ENCODE measurements at places on chromosomes 1 and 21. TPM values are rescaled to one million over a fixed set of nuclear protein-coding genes. Genes with fewer than 3 reads are reported as not detected.
A peak's percentile ranks its signal among the peaks of the same experiment; 100 is the strongest.

GRCh38 chr1:55313903-55314302 is 98.7 kb upstream of the USP24 start:
- no peak for DNase-seq

GRCh38 chr21:19692231-19692630 is 1288.6 kb upstream of the TMPRSS15 start:
- DNase-seq: no peak

DNA sequence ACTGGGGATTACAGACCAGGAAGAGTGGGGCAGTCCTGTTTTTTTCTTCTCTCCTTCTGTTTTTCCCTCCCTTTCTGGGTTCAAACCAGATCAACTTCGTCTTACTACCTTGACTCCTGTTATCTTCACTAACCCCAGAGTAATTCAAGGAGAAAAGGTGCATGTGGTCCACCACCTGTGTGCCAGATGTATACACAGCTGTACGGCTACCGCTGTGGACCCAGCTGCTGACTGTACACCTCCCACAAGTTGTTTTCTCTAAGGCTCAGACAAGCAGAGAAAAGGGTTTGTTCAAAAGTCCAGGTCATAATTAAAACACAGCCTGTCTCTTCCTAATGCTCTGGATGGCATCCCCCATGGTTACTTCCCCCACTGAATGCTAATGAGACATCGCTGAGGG is 102.1 kb downstream of the LMX1A start:
- DNase-seq: no peak

DNA sequence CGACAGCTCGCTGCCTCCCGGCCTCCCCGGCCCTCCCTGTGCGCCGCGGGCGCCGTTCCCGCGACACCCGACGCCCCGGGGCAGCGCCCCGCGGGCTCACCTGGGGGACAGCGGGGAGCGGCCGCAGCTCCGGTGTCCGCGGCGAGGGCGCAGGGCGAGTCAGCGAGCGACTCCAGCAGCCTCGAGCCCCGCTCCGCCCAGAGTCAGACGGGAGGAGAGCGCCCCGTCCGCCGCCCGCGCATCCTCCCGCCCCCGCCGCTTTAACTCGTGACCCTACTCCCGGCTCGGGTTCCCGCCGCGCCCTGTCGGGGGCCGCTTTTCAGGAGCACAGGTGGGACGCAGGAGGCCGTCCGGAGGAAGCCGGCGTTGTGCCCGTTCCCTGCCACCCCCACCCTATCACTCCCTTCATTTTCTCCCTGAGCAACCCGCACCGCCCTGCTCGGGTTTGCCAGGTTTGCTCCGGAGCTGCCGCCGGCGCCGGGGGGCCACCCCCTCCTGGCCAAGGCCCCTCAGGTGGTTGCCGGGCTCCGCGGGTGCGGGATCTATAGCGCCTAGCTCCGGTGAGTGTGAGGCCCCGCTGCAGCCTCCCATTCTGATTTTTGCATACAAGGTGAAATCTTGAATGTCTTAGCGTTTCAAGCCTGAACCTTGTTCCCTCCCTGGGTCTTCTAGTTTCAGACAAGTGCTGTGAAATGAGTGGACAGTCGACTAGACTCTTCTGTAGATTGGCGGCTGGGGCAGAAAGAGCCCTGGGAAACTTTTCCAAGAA is at the start of gene MCOLN3:
Gene MCOLN3, minus strand, starts transcription at position 205 of the 769 bp plus-strand sequence. CDS start 3,140 bp downstream, outside the sequence.
- DNase-seq: no peak

DNA sequence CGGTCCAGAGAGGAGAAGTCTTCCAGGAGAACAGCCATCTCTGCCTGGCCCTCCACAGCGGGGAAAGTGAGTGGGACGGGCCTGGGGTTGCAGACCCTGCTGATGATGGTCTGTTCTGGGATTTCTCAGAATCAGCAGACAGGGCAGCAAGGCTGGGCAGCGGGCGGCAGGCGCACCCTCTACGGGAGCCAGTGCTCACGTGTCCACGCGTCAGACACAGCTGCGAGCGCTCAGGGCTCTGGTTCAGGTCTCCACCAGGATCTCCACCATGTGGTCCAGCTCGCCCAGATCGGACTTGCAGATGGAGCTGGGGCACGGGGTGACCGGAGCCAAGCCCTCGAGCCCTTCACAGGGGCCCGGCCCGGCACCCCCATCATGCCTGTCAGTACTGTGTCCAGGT is 5.5 kb downstream of the CLCA4 start:
- DNase-seq: no peak

- no peak for DNase-seq
These were observed 9.6 kb downstream of the ARHGEF16 start for GRCh38 chr1:3463891-3464648.

DNA sequence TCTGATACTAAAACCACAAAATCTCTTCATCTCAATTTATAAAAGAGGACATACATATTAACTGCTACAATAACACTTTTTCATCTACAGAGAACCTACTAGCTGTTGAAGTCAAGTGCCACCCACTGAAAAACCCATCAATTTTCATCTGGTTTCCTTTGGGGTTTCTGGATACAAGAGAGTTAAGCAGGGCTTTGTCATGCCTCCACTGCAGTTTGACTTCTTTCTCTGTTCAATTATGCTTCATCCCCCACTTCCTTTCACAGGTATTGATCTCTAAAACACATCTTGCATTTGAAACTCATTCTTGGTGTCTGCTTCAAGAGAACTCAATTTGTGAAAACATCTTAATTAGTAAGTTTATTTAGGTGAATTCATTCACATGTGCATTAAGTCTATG is 60.5 kb upstream of the ANGPTL3 start:
- DNase-seq: no peak

GRCh38 chr1:233908092-233908491 is 3.6 kb downstream of the SLC35F3 start:
- DNase-seq: no peak

DNA sequence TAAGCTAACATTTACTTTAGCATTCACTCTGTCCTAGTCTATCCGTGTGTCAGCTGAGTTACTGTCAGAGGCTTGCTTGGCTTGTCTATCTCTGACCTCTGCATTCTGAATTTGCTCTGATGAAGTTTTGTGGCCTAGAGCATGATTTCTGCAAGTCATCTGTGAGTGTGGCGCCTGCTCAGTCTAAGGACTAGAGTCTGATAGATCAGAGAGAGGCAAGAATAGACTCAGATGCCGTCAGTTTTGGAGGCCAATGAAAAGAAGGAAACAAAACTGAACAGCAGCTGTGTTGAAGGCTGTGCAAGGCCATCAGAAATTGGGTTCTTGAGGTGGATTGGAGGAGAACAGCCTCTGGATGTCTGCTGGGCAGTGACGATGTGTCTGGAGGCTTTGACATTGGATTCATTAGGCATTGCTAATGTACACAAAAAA is 573.1 kb downstream of the USP25 start:
- no peak for DNase-seq

DNA sequence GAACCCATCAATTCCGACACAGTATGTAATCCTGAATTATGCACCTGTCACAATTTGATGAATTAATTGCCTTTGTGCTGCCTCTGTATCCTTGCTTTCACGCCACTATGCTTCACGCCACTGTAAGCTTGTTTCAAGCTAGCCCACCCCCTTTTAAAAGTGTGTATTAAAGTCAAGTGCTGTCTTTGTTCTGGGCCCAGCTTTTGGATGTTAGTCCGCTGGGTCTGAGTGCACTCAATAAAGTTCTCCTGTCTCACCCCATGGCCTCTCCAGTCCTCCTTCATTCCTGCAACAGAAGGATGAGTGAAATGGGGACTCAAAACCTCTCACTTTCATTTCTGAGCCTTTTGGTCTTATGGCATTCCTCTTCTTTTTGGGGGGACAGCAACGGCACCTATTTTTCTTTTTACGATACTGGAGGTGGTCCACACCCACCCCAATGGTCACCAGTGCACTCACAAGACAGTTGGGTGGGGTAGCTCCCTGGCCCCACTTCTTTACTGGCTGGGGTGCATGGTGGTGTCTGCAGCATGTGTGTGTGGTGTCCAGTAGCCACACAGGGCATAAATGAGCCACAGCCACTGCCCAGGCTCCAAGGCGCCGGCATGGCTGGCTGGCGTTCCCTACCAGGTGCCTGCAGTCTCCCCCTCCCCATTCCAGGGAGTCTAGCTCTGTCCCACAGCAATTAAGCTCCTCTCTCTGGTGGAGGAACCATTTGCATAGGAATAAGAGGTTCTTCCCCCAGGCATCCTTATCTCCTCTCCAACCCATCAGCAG is 1.8 kb downstream of the THEM4 start:
- DNase-seq: no peak

GRCh38 chr1:84107955-84108354 is 36.1 kb upstream of the PRKACB start:
- no peak for DNase-seq

DNA sequence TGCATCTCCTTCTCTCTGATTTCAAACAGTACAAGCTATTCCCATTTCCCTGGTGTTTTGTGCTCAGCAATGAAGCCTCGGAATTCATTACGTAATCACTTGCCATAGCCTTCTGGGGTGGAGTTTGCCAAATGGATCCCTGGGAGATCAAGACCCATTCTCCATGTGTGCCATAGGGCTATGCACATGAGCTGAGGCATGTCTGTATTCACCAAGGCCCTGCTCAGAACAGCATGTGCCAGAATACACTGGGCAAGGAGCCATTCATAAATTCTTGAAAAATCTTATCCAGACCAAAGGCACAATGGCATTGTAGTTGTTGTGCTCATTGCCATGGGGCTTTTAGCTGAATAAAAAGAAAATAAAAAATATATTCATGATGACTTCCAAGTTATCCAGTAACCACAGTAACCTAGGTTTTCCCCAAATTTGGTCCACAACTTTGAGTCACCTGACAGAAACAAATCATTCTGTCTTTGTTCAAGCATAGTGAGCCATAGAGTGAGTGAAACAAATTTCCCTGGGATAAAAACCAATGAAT is 53.0 kb downstream of the CRB1 start:
- no peak for DNase-seq

GRCh38 chr1:202171292-202172014 is 11.1 kb upstream of the PTPN7 start:
- no peak for DNase-seq

GRCh38 chr1:30929944-30930525 is 21.5 kb upstream of the SDC3 start:
- no peak for DNase-seq

- no peak for DNase-seq
These were observed 26.0 kb upstream of the PLEKHG5 start for GRCh38 chr1:6517435-6517851.

DNA sequence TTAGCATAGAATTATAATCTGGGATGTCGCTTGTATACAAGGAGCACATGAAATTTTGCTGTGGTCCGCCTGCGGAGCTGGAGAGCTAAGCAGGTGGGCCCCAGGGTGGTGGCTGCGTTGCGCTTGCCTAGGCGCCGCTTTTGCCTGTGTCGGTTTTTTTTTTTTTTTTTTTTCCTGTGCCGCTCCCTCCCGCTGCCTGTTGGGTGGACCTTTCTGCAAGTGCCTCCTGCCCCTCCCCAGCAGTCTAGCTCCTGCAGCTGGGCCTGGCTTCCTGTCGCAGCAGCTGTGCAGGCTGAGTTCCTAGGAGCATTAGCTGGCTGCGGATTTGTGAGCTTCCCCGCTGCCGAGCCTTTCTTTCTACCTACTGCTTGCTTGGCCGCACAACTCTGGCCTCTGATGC is 20.6 kb downstream of the PYHIN1 start:
- DNase-seq: no peak

DNA sequence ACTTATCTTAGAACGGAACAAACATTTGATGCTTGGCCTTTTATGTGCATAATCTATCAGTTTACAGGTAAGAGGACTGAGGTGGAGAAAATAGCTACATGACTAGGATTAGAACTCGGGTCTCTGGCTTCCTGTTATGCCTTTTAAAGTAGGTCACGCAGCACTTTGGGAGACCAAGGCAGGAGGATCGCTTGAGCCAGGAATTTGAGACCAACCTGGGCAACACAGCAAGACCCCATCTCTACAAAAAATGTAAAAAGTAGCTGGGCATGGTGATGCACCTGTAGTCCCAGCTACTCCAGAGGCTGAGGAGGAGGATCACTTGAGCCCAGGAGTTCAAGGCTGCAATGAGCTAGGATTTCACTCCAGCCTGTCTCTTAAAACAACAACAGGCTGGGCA is 81.9 kb upstream of the AKT3 start:
- DNase-seq: no peak

GRCh38 chr1:19412654-19413053 is 72.7 kb downstream of the CAPZB start:
- no peak for DNase-seq

DNA sequence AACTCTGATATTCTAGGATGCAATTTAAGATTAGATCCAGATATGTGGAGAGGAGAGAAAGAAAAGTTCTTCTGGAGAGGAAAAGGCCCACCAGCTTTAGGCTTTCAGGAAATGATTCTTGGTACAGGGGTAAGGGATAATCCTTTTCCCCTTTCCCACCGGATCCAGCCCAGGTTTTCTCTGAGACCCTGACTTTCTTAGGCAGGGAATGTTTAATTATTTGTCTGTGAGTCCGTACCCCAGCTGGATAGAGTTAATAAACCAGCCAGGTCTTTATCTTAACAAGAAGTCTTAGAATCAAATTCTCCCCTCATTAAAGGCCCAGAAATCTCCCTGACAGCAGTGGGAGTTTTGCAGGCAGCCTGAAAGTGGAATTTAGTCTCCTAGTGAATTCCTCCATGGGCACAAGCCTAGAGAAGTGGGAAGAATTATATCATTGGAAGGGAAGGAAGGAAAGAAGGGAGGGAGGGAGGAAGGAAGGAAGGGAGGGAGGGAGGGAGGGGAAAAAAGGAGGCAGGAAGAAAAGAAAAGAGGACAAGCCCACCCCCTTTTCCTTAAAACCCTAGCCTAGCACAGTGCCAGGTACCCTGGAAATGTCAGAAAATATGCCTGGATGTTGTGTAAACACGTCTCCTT is 189.0 kb downstream of the PLPP3 start:
- no peak for DNase-seq

GRCh38 chr1:82062206-82062605 is 261.5 kb downstream of the ADGRL2 start:
- DNase-seq: no peak

- DNase-seq: peak; percentile 78
These were observed 78.7 kb upstream of the VAV3 start for GRCh38 chr1:108043707-108044106.

DNA sequence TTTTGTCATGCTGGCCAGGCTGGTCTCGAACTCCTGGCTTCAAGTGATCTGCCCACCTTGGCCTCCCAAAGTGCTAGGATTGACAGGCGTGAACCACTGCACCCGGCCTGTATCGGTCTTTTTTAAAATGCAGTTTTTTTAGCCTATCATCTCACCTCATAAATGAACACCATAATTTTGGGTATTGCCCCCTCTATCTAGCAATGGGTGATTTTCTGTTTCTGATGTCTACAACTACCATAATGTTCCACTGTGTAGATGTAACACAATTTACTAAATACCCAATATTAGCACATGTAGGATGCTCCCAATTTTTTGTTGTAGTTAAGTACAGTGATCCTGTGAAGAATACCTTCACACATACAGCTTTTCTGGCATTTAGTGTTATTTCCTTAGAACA is 2.0 kb upstream of the CAMTA1 start:
- DNase-seq: no peak

- DNase-seq: no peak
These were observed 47.4 kb downstream of the KCNN3 start for GRCh38 chr1:154822717-154823116.

ZNF124 gene
- polyA plus RNA-seq: 5.5 TPM

KCNK1 gene
- polyA plus RNA-seq: not detected

WNT3A gene
- polyA plus RNA-seq: not detected

GBP6 gene
- polyA plus RNA-seq: not detected

LCE3D gene
- not detected for polyA plus RNA-seq

MARK1 gene
- polyA plus RNA-seq: not detected

GBP3 gene
- polyA plus RNA-seq: 6.9 TPM

PLPPR5 gene
- not detected for polyA plus RNA-seq

RIPPLY3 gene
- not detected for polyA plus RNA-seq

SMCP gene
- polyA plus RNA-seq: not detected

FMO2 gene
- not detected for polyA plus RNA-seq

COL24A1 gene
- not detected for polyA plus RNA-seq

AGRN gene
- 0.43 TPM for polyA plus RNA-seq

PLA2G2D gene
- 0.08 TPM for polyA plus RNA-seq

CRB1 gene
- polyA plus RNA-seq: not detected

HTR6 gene
- not detected for polyA plus RNA-seq

NUDT4B gene
- 8.4 TPM for polyA plus RNA-seq
